Putamen (tissue), 1 donor: ENCODE measurements at places on chromosomes 7 and 10.

- DNase-seq: peak; percentile 14
Measured at GRCh38 chr7:145212050-145212449, 376.2 kb upstream of the TPK1 start.

DNA sequence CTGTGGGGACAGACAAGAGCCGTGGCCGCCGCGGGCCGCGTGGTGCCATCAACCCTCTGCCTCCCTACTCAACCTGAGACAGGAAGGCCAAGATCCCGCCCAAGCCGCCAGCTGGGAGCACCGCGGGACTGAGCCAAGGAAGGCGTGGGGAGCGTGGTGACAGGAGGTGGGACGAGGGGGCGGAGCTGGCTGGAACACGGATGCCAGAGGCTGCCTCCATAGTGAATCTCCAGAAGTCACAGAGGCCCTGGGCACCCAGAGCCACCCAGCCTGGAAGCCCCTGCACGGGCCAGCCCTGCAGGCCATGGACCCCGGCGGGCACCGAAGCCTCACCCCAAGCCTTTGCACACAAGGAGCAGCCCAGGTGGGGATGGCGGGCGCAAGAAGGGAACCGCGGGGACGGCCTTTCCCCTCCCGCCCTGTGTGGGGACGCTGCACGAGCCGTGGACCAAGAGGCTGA, 18.1 kb upstream of the DPYSL4 start:
- DNase-seq: no peak

GRCh38 chr10:117134056-117134305, 4.1 kb downstream of the VAX1 start:
- no peak for DNase-seq

- no peak for DNase-seq
Measured at GRCh38 chr7:66604198-66604597, 24.5 kb upstream of the KCTD7 start.

DNA sequence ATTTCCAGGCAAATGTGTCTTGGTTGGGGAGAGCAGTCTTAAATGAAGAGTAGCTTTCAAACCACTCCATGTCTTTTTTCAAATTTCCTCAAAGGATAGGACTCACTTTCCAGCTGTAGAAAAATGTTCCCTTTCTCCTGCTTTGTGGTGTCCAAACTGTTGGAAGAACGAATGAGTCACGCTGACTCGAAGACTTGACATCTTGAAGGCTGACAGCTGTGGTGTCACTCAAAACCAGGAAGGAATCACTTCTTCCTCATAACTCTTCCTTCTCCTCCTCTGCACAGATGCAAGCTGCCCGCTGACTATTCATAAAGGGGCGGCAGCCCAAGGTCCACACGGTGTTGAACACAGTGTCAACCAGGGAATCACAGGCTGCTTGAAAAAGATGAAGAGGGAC, 19.2 kb downstream of the PLA2G12B start:
- DNase-seq: no peak

- no peak for DNase-seq
Measured at GRCh38 chr7:80097756-80098155, 36.9 kb upstream of the GNAI1 start.

DNA sequence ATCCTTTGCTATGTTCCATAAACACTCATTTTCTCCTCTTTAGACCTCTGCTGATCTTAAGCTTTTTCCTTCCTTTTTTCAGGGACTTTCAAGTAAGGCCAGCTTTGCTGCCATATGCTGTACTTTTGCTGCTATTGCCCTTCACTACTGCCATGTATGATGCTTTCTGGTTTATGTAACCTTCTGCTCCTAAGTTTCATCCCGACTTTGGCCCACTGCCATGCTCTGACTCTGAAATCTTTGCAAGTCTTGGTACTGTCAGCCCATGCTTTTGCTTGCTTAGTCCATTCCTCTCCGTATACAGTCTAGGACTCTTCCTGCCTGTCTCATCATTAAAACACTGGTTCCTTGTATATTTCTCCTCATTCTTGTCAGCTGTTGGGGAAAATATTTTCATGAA, 152.4 kb downstream of the RNF133 start:
- no peak for DNase-seq

GRCh38 chr7:27031289-27032172, 64.3 kb downstream of the HOXA1 start:
- DNase-seq: no peak

GRCh38 chr7:120521761-120522737, 249.1 kb downstream of the KCND2 start:
- DNase-seq: no peak

GRCh38 chr7:129517931-129518330, 15.6 kb downstream of the SMKR1 start:
- no peak for DNase-seq

GRCh38 chr10:116385994-116386809, 41.4 kb upstream of the PNLIPRP3 start:
- DNase-seq: peak; percentile 8

DNA sequence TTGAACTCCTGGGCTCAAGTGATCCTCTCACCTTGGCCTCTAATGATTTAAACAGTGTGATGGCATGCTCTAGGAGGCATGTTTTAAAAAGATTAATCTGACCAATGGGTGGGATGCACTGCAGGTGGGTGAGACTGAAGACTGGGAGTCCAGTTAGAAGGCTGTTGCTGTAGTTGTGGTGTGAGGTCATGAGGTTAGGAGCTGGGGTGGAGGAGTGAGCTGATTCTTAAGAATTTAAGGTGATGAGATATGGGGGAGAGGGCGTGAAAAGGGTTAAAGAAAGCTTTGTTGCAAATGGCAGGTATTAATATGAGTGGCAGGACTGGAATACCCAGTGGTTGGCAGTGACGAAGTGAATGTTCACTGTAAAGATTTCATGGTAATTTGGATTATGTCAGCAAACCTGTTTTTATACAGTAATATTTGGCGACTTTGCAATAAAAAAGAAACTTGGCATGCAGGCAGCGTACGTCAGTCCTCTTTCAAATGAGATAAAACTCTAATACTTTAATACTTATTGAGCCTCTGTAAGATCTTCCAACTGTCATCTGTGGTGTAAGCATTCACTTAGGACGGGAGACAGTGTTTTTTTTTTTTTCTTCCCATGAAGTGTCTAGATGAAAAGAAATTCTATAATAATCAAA, 72.8 kb upstream of the MTPN start:
- DNase-seq: no peak

GRCh38 chr7:19465861-19466260, 243.0 kb downstream of the POLR1F start:
- DNase-seq: no peak

- DNase-seq: no peak
Measured at GRCh38 chr7:28787106-28787505, 171.0 kb downstream of the TRIL start.

DNA sequence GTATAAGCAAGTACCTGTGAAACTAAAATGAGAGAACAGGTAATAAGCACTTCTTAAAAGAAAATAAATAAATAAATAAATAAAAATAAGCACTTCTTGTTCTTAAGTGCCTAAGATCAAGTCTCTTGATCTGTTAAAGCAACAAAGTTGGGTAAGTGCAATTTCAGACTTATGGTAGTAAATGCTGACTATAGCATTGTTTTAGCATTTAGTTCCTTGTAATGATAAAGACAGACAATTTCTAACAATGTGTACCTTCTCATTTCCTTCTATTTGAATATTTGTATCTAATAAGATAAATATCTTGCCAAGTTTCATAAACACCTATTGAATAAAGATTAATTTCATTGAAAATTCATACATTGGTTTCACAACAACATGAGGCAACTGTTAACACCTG, 87.4 kb downstream of the GALNT11 start:
- no peak for DNase-seq

- DNase-seq: no peak
Measured at GRCh38 chr7:50267525-50268041, 36.9 kb upstream of the IKZF1 start.

- no peak for DNase-seq
Measured at GRCh38 chr7:55508221-55509011, 63.9 kb downstream of the VOPP1 start.

GRCh38 chr10:26361971-26362370, 76.2 kb upstream of the APBB1IP start:
- DNase-seq: no peak

- no peak for DNase-seq
Measured at GRCh38 chr10:27019827-27020226, 80.5 kb downstream of the ANKRD26 start.

DNA sequence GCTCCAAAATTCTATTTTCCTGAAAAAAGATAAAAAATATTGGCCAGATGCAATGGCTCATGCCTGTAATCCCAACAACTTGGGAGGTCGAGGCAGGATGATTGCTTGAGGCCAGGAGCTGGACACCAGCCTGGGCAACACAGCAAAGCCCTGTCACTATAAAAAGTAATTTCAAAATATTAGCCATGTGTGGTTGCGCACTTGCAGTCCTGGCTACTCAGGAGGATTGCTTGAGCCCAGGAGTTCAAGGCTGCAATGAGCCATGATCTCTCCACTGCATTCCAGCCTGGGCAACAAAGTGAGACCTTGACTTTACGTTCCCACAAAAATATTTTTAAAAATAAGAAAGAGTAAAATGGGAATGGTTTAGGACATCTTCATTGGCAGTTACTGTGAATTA, 104.1 kb upstream of the AFAP1L2 start:
- DNase-seq: no peak

DNA sequence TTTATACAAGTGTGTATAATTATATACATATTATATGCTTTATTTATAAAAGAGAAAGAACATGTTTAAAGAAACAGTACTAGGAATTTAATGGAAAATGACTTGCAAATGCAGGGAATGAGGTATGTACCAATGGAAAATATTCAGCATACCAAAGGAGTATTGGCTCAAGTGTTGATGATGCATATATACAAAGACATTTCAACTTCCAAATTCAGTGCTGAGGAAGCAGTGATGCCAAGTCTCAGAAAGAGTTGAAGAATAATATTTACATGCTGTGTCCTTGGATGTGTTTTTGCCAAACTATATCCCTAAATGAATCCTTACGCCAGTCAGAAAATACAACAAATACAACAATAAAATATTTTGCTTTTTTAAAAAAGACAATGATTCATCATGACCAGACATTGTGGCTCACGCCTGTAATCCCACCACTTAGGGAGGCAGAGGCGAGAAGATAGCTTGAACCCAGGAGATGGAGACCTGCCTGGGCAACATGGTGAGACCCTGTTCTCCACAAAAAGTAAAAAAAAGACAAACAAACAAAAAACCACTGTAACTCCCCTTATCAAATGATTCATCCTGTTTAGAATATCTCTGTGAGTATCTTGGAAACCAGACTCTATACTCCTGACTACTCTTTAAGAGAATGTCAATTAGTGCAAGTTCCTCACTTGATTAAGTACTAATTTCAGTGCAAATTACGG, 157.2 kb downstream of the CHRM2 start:
- no peak for DNase-seq

DNA sequence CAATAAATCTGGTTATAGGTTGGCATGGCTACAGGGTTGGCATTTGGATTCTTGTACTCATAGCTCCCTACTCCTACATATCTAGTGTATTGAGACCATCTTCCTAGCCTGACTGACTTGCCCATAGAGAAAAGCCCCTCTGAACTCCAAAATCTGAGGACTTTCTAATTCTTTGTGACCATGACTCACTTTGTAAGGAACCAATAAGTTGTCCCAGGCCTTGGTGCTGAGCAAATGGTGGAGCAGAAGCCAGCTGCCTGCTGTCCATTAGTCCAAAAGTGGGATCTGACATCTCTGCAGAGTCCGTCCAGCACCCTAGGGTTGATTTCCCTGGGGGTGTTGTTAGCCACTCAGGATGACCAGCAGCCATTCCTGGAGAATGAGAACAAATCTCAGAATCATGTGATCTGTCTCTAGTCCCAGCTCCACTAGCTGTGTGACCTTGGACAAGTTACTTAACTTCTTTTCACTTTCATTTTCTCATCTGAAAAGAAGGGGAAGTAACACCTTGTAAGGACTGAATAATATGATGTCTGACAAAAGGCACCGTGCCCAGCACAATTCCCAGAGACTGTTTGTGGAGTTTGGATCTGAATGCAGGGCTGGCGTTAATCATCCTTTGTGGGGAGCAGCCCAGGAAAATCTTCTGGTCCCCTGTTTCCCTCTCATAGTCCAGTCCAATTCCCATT, 44.1 kb downstream of the MTURN start:
- no peak for DNase-seq

- no peak for DNase-seq
Measured at GRCh38 chr10:49408519-49409306, 12.8 kb upstream of the DRGX start.

- DNase-seq: no peak
Measured at GRCh38 chr7:40709062-40709964, 574.5 kb downstream of the SUGCT start.

DNA sequence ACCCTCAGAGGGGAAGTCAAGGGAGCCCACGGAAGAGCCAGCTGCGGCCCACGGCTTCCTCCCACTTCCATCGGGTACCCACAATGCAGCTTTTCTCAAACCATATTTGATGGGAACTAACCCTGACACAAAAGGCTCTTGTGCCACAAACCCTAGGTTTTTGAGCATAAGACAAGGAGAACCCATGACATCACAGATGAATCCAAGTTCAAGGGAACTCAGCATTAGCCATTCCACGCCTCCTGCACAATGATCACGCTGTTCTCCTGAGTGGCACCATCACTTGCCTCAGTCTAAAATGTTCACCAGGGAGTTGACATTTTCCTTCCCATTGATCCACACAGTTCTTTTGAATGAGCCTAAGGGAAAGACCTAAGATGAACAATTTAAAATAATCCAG, 70.4 kb downstream of the ITIH5 start:
- peak; percentile 17 for DNase-seq

DNA sequence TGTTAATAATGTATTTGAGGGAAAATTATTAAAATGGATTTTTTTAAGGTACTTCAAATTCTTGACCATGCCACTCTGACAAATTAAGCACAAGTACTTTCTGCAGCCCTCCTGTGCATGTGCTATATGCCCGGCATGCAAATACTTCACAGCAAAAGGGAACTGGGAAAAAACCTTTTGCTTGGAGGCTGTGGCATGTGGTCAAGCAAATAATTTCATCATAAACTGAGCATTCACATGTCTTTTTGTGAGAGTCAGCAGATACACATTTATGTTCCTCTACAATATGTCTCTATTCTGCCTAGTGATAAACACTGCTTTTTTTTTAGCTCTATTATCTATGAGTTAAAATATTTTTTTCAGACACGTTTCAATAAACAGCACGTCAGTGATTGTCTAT, 53.7 kb upstream of the SEMA3A start:
- no peak for DNase-seq

GRCh38 chr10:29285624-29286051, 3.2 kb upstream of the LYZL1 start:
- no peak for DNase-seq

GRCh38 chr7:149267733-149268132, 5.7 kb downstream of the ZNF783 start:
- no peak for DNase-seq

GRCh38 chr7:39421251-39421650, 145.0 kb upstream of the YAE1 start:
- DNase-seq: no peak
